ENCODE measurements at places on chromosomes 1 and 21.

DNA sequence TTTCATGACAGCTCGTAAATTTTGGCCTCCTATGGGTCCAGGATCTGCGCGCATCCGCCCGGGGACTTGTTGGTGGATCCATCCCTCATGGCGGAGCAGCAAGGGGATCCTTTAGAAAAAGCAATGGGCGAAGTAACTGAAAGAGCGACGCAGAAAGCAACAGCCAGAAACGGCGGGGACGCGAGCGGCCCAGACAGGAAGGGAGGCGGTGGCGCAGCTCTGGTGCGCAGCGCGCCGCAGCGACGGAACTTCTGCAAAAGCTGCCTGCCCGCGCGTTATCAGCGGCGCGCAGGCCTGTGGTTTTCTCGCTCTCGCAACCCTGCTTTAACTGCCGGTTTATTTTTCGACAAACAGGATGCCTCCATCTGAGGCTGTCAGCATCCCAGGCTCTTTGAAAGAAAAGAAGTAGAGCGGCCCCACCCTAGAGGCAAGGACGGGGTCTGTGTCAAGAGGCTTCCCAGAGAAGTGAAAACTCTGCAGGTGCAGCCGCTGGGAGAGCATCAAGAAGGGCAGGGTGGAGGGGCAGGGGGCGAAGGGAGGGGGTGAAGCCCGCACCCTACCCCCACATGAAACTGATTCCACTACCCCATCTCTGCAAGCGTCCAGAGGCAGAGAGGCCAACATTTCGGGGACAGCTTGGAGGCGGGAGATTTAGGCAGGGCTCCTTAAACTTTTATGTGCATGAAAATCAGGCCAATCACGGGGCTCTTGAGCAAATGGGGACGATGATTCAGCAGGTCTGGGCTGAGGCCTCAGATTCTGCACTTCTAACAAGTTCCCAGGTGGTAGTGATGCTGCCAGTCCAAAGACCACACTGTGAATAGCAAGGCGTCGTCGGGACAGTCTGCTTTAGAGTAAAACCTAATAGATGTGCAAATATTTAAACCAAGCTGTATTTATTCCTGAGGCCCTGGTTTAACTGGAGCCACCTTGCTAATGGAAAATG lies 22.2 kb downstream of the RUNX1 start:
- DNase-seq: peak; percentile 90

- DNase-seq: no peak
Measured at GRCh38 chr1:224733027-224733911, 117.2 kb downstream of the CNIH3 start.

DNA sequence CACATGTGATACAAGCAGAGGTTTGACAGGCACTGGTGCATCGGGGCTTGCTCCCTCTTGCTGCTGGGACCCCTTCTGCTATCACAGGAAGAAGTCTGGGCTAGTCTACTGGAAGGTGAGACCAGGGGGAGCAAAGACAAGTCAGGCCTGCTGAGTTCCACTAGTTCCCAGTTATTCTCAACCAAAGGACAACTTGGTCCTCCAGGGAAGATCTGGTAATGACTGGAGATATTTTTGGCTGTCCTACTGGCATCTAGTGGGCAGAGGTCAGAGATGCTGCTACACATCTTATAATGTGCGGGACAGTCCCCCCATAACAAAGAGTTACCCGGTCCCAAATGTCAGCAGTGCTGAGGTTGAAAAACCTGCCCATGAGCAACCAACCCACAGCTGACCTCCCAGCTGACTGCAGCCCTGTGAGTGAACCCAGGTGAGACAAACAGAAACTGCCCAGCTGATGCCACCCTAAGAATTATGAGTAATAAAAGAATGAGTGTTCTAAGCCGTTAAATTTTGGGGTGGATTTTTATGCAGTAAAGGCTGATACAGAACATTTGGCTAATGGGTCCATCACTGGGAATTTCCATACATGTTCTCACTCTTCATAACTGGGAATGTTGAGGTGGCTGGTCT lies 71.6 kb downstream of the NENF start:
- no peak for DNase-seq

DNA sequence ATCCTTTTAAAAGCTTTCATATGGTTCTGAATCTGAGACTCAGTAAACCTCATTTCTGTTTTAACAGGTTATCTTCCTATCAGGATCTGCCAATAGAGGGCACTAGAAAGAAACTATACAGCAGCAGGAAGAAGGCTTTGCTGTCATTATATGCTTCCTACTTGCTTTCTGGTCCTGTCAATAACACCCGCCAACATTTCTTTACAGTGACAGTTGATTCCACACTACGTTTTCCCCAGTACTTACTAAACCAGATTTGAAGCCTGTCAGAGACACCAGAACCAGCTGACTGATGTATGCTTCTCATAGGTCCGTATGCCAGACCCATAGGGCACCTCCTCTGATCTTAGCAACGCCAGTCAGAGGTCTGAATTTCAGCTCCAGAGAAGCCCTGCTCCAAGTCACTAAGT lies 341.0 kb upstream of the NEGR1 start:
- DNase-seq: no peak

- no peak for DNase-seq
Measured at GRCh38 chr1:6244401-6245049, 546 bp downstream of the HES3 start.

GRCh38 chr1:235206533-235207208 lies 45.6 kb upstream of the RBM34 start:
- DNase-seq: no peak

DNA sequence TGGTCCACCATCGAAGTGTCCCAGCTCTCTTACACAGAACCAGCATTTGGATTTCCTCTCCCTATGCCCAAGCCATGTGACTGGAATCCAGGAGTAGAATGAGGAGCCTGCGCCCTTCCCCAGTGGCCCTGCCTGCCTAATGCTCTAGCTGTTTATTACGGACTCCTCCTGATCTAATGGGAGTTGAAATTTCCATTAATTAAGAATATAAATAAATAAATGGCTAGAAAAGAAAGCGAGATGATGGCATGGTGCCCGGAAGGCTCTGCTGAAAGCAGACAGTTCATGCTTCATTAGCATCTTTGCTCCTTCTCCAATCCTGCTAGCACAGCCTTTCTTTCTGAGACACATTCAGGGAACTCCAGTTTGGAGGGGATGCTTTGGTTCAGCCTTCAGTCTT lies 216.2 kb downstream of the SEC16B start:
- no peak for DNase-seq

DNA sequence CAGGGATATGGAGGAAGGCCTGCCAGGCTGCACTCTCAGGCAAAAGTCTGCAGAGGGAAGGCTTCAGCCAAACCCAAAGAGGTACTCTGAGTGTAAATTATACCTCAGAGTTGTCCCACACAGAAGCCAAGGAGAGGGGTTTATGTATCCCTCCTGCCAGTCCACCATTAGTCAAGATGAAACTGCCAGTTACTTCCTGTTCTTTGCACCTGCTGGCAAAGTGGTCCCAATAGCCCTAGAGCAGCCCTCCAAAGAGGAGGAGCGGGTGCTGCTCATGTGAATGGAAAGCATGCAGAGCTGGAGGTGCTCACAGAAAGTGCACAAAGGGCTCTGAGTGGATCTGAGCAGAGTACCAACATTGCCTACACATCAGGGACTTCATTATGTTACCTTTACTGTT lies 37.1 kb upstream of the MCOLN3 start:
- DNase-seq: no peak

DNA sequence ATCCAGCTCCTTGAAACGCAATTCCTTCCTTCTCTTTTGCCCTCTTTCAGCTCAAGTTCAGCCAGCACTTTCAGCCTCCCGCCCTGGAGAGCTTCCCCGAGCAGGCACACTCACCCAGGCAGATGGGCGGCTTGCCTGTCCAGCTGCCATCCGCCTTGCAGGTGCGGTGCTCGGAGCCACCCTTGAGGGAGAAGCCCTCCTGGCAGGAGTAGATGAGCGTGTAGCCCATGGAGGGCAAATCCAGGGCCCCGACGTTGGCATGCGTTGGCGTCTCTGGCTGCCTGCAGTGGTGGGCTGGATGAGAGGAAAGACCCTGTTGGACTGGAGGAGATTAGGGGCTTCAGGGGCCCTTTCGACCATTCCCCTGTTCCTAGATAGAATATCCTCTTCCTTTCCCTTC lies 60.5 kb downstream of the ZSCAN20 start:
- DNase-seq: no peak

- no peak for DNase-seq
Measured at GRCh38 chr1:209382231-209383100, 201.0 kb upstream of the CAMK1G start.

- DNase-seq: no peak
Measured at GRCh38 chr21:26759731-26760130, 85.5 kb downstream of the ADAMTS1 start.

DNA sequence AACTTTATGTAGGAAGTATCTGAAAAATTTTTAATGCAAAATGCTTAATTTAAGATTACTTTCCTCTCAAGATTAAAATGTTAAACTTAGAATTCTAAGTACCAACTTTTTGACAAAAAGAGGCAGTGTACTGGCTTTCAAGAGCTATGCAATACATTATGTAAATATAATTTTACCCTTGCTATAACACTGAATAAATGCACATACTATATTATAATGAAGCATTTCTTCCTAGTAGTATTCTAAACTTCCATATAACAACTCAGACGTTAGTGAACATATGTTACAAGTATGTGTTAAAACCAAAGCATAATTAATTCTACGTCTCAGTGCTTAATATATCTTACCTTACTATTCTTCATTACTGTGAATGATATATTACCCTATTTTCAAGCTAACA lies 58.5 kb downstream of the RGS21 start:
- no peak for DNase-seq

All from CD4-positive, alpha-beta T cell treated with Interleukin-4 for 1 hour (primary cell).